A549 treated with GW870086 at 1 μM for 4 hours (cell line): ENCODE measurements at places on chromosomes 7 and 10. TPM values are rescaled to one million over a fixed set of nuclear protein-coding genes. Genes with fewer than 3 reads are reported as not detected.

Gene LRRC72
- not detected in 5 replicates for total RNA-seq

Gene CDC14C
- total RNA-seq: 0.05 TPM in 1 of 5 replicates, not detected in the others

Gene STAG3
- 0.21 to 0.72 TPM (median 0.21 TPM) in 3 of 5 replicates, not detected in the others for total RNA-seq

Gene CHAT
- total RNA-seq: not detected in 5 replicates

Gene ANXA8L1
- 91.6 to 129 TPM (median 112 TPM) in 5 replicates for total RNA-seq

Gene HOXA2
- 0.80 to 0.97 TPM (median 0.86 TPM) in 5 replicates for total RNA-seq

Gene ACTL6B
- not detected in 5 replicates for total RNA-seq

Gene MLXIPL
- 1.2 to 1.5 TPM (median 1.3 TPM) in 5 replicates for total RNA-seq
